NCI-H510A treated with DMSO at 0.1 percent for 48 hours (cell line): ENCODE measurements at places on chromosomes 3 and 15.
A peak's percentile ranks its signal among the peaks of the same experiment; 100 is the strongest.

DNA sequence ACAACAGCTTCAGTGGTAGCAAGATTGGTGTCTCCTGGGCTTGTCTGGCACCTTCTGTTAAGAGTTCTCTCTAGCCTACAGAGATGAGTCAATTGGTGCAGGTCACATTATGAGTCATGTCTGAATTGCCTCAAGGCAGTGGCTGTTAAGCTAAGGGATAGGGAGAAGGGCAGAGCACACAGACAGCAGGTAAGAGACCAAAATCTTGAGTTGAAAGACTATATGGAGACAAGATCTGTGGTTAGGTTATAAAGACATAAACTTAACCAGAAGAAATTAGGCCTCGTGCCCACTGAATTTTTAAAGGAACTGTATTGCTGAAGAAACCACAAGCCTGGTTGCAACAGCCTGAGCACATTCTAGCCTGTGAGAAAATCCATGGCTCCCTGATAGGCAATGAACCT, 19.2 kb upstream of the KPNA1 start:
- no peak for DNase-seq

DNA sequence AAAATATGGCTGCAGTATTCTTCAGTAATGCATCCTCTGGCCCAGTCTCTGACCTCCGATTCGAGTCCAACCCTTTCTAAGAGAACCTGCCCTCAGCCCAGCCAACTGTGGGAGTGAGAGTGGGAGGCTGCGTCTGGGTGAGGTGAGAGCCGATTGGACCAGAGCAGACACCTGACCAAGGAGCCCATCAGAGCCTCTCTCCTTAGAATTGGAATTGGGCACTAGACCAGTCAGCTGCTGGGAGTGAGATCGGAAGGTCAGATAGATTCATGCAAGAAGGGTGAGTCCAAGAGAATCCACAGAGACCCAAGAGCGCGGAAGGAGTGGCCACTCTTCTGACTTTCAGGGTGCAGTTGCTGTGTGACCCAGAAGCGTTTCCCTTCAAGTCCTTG, 10.2 kb downstream of the RASL12 start:
- no peak for DNase-seq

- DNase-seq = peak; percentile 85
These were observed 60.7 kb downstream of the RPL22L1 start for GRCh38 chr3:170809007-170809974.

DNA sequence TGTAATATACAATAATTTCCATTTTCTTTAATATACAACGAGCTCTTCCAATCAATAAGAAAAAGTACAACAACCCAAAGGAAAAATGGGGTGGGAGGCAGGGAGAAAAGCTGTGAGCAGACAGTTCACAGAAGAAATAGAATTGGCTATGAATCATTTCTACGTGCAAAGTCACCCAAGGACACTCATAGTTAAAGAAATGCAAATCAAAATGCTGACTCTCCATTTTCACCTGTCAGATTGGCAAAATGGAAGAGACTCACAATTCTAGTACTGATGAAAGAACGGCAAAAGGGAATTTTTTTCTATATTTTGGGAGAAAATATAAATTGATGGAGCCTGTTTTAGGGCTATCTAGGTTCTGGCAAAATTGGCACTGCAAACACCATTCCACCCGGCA, 116.3 kb upstream of the MEF2A start:
- no peak for DNase-seq

DNA sequence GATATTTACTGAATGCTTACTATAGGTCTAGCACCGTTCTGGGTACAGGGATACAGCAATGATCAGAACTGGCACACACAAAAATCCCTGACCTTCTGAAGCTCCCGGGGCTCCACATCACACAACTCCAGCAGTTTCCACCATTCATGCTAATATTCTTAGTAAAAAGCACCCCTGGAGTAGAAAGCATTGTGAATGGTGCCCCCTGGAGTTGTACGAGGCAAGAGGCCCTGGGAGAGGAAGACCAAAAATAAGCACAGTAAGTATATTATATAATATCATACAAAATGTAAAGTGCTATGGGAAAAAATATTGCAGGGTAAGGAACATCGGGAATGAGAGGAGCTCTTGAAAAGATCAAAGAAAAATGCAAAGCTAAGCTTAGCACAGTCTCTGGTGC, 790 bp upstream of the SRGAP3 start:
- no peak for DNase-seq

DNA sequence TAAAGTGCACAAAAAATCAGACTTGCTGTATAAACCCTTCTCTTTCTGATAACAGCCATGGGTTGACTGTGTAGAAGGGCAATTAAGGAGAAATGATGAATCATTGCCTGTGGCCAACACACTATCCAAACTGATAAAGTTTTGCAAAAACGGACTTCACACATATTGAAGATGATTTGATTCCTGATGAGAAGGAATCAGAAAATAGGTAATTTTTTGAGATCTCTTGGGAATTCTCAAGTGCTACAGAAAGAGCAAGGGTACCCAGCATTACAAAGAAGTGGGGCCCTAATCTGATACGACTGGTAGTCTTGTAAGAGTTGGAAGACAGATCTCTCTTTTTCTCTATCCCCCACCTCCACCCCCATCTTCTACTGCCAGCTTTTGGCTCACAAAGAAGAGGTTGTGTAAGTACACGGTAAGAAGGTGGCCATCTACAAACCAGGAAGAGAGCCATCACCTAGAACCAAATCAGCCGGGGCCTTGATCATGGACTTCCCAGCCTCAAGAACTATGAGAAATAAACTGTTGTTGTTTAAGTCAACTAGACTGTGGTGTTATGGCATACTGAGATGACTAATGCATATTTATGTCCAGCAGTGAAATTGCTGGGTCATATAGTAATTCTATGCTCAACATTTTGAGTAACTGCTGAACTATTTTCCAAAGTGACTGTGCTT, 254.7 kb downstream of the EDEM1 start:
- DNase-seq = no peak

- no peak for DNase-seq
These were observed 90.3 kb upstream of the FAM174B start for GRCh38 chr15:92745845-92746271.

GRCh38 chr15:63038926-63039673, 3.4 kb upstream of the TPM1 start:
- DNase-seq = no peak

DNA sequence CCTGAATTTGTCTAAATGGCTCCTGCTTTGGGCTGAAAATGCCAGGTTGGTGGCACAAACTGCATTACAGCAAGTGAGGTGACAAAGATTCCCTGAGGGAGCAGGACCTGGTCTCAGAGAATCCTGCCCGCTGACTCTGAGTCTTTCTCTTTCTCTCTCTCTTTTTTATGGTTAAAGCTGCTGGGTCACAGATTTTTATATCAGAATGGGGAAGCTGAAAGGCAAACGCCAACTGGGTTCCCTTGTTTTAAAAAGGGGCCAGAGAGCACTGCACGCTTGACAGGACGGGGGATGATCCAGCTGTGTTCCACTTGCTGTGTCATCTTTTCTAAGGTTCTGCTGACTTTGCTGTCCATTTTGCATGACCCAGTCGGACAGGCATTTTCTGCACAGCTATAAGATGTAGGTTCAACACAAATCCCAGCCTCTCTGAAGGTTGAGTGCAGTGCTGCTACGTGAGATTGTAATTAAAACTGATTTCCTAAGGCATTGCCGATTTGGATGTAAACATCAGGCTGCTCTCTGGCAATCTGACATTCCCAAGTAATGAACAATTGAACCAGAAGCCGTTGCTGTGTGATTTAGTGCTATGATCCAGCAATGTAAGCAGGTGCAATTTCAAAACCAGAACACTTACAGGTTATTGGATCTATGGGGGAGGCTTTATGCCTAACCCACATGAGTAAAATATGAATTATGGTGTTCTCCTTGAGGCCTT, 25.8 kb downstream of the ARHGEF3 start:
- DNase-seq = no peak

DNA sequence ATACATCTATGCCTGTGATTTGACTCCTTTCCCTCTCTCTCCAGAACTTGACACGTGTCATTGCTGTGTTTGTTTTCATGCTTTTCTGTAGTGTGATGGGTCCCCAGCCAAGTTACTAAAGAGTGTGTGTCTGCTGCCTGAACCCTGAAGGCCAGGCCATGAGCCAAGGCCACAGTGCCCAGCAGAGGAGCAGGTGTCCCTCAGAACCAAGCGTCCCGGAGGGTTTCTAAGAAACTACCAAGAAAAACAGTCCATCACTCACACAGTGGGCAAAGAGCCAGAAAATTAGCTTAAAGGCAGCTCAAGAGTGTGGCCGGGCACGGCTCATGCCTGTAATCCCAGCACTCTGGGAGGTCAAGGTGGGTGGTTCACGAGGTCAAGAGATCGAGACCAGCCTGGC, 35.2 kb downstream of the FBXO45 start:
- DNase-seq = no peak

GRCh38 chr3:71309886-71310285, 273.6 kb downstream of the FOXP1 start:
- no peak for DNase-seq

GRCh38 chr3:52694528-52695189, 8.8 kb downstream of the GNL3 start:
- no peak for DNase-seq

DNA sequence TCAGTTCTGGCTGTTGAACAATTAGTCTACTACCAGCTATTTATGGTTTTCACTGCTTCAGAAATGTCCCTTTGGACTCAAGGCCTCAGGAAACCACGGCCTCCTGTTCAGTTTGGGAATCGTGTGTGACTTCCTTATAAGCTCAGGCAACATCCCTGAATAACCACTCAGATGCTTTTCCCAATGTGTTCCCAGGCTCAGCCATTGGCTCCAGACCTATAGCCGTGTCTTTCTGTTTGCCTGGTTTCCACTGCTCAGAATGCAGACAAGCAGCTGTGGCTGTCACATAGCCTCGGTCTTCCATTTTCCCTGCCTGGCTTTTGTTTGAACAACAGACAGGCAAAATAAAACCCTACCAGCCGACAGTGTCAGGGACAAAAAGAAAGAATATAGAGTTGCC, 63.2 kb upstream of the ATP2B2 start:
- no peak for DNase-seq

GRCh38 chr3:82824491-82824890, 1063.0 kb upstream of the GBE1 start:
- DNase-seq = no peak

- DNase-seq = no peak
These were observed 127.4 kb downstream of the NSMCE3 start for GRCh38 chr15:29142129-29142747.

GRCh38 chr3:130948001-130948773, 54.3 kb downstream of the ATP2C1 start:
- no peak for DNase-seq

DNA sequence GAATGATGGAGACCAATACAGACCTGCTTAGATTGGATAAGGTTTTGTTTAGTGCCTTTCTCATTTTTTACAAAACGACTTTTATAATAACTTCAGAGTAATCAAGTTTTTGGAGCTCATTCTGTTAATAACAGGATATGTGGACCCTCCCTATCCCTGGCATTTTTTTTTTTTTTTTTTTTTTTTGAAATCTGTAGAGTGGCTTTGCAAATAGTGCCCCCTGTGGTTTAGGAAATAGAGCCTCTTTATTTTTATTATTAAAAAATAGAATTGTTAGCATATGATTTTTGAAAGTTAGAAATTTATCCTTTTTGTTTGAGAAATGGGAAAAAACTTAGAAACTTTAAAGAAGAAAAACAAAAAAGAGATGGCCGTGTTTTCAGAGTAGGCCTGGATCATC, 11.4 kb downstream of the SKIL start:
- DNase-seq = no peak
